ENCODE measurements at places on chromosomes 1 and 21.
A peak's percentile ranks its signal among the peaks of the same experiment; 100 is the strongest.

DNA sequence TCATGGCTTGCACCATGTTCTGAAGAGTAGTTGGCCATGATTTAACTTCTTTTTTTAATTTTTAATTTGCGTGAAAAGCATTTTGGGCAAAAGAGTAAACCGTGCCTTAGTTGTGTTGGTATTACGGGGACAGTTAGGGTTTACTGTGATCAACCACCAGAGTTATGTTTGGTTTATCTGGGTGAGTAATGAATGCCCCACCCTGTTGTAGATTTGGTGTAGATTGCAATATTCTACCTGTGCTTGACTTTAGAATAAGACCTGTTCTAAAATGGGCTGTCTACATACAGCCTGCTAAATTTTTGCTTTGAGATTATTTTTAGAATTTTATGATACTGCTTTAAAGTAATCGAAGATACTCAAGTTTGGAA lies 1.4 kb downstream of the USP25 start:
- DNase-seq = no peak

DNA sequence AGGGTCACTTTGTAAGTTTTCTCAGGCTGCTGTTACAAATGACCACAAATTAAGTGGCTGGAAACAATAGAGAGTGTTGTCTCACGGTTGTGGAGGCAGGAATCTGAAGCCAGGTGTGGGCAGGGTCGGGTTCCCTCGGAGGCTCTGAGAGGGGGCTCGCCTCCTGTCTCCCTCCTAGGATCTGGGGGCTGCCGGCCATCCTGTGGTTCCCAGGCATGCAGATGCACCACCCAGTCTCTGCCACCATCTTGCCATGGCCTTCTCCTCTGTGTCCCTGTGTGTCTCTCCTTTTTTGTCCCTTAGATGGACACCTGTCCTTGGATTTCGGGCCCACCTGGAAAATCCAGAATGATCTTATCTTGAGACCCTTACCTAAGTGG lies 4.8 kb downstream of the TP73 start:
- no peak for DNase-seq

- DNase-seq = no peak
Observed at GRCh38 chr1:92329347-92330129, 30.7 kb downstream of the RPAP2 start.

GRCh38 chr1:224519874-224520273 lies 85.3 kb upstream of the WDR26 start:
- DNase-seq = no peak

DNA sequence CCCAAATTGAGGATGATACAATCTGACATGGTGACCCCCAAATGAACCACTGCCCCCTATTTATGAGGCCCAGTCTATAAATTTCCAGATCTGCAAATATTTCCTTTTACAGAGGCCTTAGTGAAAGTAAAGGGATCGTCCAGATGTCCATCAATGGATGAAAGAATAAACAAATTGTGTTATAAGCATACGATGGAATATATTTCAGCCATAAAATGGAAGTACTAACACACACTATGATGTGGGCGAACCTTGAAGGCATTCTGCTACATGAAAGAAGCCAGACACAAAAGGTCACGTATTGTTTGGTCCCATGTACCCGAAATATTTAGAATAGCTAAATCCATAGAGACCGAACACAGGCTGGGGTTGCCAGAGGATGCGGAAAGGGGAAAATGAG lies 48.6 kb upstream of the ITPKB start:
- DNase-seq = no peak

- DNase-seq = no peak
Observed at GRCh38 chr1:175888996-175889395, 145.6 kb upstream of the TNR start.

DNA sequence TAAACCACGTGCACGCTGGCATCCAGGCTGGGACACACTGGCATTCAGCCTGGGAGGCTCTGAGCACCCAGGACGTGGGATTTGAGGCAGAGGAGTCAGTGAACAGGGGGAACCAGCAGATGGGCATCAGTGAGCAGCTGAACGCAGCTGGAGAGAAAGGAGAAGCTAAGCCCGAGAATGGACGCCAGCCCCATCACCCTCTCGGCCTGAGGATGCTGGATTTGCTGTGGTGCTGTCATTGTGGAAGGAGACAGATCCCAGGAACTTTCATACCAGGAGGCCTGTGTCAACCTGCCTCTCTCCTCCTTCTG lies 132.8 kb downstream of the PGBD5 start:
- DNase-seq = no peak

DNA sequence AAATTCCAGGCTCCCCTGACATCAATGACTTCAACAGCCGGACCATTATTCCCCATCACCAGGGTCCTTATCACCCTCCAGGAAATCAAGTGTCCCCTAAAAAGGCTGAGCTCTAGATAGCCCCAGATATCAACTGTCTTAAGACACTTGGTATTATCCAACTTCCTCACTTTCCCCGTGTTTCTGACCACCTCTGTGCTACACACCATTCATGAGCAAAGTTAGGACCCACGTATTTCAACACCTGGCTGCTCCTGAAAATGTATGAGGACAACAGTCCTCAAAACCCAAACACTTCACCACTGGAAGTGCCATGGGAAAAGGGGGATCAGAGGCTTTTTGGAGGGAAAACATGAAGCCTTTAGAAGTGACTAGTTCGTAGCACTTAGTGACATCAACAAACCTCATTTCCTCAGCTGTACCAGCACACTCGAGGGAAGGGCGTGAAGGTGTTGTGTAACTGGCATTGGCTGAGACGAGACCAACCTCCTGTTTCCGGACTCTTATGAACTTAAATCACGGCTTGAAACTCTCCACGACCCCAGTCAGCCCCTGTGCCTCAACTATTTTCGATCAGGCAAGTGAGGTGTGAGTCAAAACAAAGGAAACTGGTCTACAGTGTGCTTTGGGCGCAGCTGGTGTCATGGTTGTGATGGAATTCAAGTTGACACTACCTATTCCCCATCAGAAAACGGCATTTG lies 4.1 kb upstream of the CHD5 start:
- no peak for DNase-seq

DNA sequence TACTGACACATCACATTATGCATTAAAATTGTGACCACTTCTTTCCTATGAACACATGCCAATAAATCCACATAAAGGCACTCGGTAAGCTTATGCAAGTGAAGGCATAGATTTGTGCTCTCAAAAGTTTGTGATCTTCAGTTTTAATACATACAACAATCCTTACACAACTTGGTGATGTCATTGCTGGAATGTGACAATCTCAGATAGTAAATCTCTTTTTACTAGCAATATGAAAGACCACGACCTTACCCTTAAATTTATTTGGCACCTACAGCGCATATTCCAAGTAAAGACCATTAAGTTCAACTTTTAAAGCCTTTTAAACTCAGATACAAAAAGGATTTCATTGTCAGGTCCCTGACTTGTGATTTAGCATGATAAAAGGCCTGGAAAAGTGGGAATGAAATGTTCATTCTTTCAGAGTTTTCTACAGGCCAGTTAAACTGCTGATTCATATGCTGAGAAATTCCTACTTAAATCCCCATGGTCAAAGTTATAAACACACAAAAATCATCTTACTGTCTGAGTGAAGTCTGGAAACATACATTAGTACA lies 157.4 kb downstream of the SIPA1L2 start:
- DNase-seq = no peak

DNA sequence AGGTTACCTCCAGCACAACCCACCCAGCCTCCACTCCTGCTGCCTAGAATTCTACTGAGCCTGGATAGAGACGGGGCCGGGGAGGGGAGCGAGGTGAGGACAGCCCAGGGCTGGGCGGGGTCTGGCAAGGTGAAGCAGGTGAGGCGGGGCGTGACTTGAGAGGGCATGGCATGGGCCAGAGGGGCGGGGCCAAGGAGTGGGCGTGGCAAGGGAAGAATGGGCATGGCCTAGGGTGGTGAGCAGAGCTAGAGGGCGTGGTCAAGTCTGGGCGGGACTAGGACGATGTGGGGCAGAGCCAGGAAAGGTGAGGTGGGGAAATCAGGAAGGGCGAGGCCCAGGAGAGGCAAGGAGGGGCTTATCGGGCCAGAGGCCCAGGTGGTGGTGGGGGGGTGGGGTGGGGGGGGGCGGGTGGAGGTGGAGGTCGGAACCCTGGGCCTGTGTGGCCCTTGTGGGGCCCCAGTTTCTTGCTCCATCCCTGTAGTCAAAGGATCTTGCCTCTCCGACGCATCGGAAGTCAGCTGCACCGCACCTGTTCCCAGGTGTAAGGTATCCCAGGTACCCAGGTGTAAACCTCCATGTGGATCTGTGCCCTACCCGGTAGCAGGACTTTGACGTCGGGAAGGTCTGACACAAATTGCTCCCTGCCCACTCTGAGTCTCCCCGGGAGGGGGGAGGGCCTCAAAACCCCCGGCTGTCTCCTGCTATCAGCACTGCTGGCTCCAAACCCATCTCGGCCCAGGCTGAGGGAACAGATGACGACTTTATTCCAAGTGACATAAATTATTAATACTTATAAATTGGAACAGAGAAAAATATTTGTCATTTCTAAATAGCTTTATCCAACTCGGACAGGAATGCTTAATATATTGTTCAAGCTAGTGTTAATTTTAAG lies 32.9 kb upstream of the UTS2 start:
- DNase-seq = no peak

- DNase-seq = no peak
Observed at GRCh38 chr1:33719771-33720670, 143.9 kb upstream of the HMGB4 start.

DNA sequence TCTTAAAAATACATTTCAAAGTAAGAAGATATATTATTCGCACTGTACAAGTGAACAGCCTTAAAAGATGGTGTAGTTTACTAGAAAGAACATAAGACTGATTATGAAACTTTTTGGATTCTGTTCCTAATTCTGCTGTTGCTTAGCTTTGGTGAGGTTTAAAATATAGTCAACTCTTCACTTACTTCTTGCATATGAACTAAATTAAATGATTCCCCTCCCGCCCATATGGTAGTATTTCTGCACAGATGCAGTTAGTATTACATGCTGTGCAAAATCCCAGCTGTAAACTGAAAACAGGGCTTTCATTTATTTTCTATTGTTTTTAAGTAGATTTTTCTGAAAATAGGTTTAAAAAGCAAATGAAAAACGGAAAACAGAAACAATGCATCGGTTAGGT lies 345.4 kb upstream of the NCAM2 start:
- no peak for DNase-seq

GRCh38 chr1:26721669-26722355 lies 26.0 kb downstream of the ARID1A start:
- DNase-seq = no peak

- DNase-seq = no peak
Observed at GRCh38 chr1:183908079-183908478, 103.2 kb downstream of the RGL1 start.

- DNase-seq = no peak
Observed at GRCh38 chr1:67579623-67580394, 105.2 kb upstream of the GADD45A start.

- DNase-seq = no peak
Observed at GRCh38 chr1:180150982-180151381, 3.7 kb upstream of the QSOX1 start.

- DNase-seq = no peak
Observed at GRCh38 chr1:11216074-11216473, 26.9 kb downstream of the ANGPTL7 start.

- DNase-seq = no peak
Observed at GRCh38 chr1:109208836-109209463, 4.8 kb upstream of the SARS1 start.

DNA sequence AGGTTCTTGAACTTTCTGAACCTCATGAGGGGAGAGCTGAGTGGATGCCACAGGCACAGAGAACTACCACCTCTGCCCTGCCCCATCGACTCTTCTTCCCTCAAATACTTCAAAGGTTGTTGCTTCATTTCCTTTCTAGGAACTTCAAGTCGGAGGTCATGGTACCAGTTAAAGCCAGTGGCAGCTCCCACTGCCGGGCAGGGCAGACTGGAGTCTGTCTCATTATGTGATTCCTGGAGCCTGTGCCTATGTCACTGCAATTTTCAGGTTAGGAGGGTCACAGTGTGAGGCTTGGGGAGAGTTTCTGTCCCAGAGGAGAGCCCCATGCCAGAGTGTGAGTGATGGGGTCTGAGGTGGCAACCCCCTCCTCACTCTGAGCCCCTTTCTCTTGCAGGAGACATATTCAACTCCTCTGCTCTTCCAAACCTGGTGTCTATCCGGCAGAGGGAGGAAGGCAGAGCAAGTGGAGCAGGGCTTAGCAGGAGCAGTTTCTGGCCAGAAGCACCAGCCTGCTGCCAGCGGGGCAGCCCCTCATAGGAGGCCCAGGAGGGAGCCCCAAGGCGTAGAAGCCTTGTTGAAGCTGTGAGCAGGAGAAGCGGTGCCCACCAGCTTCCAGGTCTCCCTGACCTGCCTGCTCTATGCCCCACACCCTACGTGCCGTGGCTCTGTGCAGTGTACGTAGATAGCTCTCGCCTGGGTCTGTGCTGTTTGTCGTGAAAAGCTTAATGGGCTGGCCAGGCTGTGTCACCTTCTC lies 29.3 kb downstream of the CAMK1G start:
- DNase-seq = no peak

GRCh38 chr1:218521414-218522169 lies 176.5 kb downstream of the TGFB2 start:
- no peak for DNase-seq

GRCh38 chr1:101820071-101820470 lies 176.7 kb downstream of the OLFM3 start:
- no peak for DNase-seq

DNA sequence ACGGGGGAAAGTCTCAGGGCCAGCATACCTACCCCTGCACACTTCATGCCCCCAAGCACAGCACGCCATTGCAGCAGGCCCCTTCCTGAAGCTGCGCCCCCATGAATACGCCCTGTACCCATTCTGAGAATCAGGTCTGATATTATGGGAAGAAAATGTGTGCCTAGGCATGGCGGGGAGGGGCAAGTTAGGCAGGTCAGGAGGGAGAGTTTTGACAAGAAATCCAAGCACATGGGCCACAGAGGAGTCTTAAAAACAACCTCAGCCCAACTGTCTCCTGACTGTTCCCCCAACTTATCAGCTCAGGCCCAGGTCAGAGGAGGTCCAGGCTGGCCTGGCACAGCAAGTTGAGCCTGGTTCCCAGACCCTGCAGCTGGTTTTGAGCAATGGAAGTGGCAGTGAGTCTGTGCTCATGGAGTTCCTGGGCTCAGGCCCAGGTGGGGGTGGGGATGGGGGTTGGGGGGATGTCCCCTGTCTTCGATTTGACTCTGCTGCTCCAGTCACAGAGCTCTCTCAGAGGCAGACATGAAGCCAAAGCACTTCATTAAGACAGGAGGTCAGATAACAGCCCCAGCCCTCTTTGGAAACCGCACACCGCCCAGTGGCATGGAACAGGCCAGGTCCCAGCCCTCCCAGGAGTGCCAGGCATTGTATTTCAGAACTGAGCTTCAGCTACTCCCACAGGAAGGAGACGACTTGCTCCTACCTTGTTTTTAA lies 20.6 kb upstream of the BCAR3 start:
- peak; percentile 68 for DNase-seq

- no peak for DNase-seq
Observed at GRCh38 chr1:3876716-3877115, 19.4 kb downstream of the DFFB start.

- DNase-seq = no peak
Observed at GRCh38 chr1:208202333-208202995, 41.7 kb downstream of the PLXNA2 start.

GRCh38 chr1:25802915-25803314 lies 2.9 kb downstream of the SELENON start:
- DNase-seq = no peak

- no peak for DNase-seq
Observed at GRCh38 chr1:110348771-110349170, 9.6 kb downstream of the RBM15 start.
